ENCODE measurements at places on chromosomes 1 and 21.

DNA sequence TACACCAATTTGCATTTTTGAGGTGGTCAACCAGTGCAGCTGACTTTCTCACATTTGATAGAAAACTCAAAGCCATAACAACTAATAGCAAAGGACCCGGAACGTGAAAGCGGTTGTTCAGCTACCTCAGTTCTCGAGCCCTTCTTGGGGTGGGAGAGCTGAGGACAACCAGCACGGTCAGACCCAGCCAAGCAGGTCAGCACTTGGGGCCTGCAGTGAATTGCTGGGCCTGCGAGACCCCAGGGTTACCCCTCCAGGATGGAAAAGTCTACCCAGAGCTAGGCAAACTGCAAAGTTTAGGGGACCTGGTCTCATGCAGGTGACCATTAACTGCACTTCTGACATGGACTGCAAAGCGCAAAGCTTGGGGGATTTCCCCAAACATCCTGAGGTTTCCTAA, 23.8 kb upstream of the AJAP1 start:
- no peak for DNase-seq

- no peak for DNase-seq
Measured at GRCh38 chr1:1194723-1195122, 11.7 kb downstream of the TNFRSF18 start.

DNA sequence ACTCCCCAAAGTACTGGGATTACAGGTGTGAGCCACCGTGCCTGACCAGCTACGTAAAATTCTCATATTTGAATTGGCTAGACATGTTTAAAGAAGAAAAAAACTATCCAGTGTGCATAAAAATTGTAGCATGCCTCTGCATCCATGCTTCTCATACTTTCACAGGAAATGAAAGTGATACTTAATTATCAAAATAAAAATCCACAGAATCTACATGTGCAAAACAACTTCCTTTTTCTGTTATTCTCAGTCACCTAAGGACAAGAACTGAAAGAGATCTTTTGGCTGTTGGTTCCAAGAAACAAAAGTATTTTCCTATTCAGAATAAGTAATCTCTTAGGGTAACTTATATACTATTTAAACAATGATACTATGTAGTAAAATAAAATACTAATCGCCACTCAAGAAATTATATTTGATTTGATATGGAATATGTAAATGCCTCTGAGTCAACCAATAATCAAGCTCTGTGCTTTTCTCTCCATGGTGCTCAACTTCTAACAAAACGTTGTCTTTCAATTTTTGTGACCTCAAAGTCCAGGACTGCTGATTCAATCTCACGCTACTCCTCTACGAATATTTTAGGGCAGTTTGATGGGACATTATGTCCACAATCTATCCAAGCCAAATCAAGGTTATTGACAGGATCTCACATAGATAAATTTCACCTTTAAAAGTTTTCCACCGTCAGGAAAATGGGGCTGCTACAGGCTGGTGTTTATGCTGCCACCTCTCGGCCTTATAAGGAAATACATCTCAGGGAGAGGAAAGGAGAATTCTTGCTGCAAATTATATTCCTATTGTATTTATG, 102.7 kb downstream of the ZNF281 start:
- no peak for DNase-seq

GRCh38 chr1:38053416-38054091, 7.0 kb upstream of the POU3F1 start:
- no peak for DNase-seq

DNA sequence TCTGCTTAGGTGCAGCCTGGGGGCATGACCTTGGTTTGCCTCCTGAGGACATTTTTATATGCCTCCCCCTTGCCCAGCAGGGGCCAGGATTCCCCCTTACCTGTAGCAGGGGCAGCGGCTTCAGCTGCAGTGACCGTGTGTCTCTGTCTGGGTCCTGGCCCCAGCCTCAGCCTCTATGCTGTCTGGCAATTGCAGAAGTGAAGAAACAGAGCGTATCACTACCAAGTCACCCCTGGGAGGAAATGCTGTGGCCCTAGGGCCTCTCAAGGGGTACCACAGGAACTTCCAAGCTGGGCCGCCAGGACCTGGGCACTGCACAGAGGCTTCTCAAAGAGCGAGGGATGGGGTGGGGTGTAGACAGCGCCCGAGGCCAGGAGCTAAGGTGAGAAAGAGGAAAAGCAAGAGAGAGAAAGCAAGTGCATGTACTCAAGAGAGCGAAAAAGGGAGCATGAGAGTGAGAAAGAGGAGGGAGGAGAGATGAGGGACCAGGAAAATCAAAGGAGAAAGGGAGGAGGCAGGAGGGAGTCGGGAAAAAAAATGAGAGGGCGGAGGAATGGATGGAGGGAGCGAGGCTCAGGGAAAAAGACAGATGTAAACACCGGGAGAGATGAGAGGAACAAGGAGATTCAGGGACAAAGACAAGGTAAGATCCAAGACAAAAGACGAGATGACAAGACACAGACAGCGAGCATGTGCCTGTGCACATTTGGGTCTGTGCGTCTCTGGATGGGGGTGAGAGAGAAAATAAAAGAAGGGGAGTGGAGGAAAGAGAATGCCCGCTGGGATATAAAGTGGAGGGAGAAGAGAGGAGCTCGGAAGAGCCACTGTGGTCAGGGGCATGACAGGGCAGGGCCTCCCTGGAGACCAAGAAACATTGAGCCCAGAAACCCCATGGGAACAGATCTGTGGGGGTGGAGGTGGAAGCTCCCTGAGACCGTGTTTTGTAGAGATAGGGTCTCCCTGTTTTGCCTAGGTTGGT, at the start of gene PTAFR:
PTAFR (minus strand) TSS at position 199 of the 979 bp plus-strand sequence. CDS start 25,669 bp downstream, outside the sequence.
- DNase-seq, result no peak

GRCh38 chr1:21756393-21757089, 26.4 kb downstream of the USP48 start:
- no peak for DNase-seq

DNA sequence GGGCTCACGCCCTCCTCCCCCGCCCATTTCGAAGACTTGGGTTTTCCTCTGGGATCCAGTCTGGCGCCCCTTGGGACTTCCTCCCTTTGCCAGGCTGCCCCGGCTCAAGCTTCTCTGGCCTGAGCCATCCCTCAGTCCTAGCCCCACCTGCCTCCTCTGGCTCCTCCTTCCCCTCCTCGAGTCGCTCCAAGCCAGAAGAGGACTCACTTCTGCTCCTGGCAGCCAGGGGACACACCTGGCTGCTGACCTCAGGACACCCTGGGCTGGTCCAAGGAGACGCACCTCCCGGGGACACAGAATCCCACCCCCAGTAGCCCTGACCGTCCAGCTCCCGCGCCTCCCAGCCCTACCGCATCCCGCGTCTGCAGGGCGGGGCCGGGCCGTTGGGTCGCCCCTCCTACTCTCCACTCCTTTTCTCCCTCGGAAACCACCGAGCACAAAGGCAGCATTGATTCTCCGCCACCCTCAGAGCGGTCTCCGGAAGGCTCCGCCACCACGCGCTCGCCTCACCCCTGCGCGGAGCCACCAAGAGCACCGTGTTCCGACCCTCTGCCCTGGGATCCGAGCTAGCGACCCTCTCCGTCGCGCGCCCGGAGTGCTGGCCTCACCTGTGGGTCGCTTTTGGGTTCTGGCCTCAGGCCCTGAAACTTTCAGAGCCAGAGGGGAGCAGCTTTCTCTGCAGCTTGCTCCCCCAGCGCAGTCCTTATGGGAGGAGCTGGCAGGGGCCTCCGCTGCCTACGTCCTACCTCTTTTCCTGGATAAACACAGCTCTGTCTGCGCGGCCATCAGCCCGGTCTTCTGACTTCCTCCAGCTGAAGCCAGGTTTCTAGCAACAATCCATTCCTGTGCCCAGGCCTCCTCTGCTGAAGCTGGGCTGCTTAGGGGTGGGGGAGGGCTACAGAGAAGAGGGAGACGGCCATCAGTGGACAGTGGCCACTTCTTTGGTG, at the start of gene C2CD4D:
C2CD4D (minus strand) TSS at position 364 of the 947 bp plus-strand sequence. CDS start 831 bp downstream, outside the sequence.
- DNase-seq, result peak; percentile 60

- DNase-seq, result no peak
Measured at GRCh38 chr1:19206947-19207346, 3.1 kb downstream of the UBR4 start.

- DNase-seq, result no peak
Measured at GRCh38 chr1:21319447-21320407, 29.5 kb upstream of the ECE1 start.

- no peak for DNase-seq
Measured at GRCh38 chr1:16436946-16437474, at the start of gene SPATA21. SPATA21 (minus strand) TSS chr1:16437424; CDS start chr1:16431371, 6,053 bp downstream.

DNA sequence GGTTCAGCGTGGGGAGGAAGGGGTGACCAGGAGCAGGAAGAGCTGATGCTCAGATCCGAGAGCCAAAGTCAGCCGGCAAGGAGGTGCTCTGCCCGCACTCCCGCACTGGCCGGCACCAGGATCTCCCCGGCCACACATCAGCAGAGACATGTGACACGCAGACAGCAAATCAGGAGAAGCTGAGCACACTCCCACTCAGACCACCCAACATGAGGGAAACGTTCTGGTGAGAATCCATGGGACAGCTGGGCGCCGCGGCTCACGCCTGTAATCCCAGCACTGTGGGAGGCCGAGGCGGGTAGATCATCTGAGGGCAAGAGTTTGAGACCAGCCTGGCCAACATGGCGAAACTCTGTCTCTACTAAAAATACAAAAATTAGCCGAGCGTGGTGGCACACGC, 18.6 kb upstream of the PTTG1IP start:
- DNase-seq, result no peak

DNA sequence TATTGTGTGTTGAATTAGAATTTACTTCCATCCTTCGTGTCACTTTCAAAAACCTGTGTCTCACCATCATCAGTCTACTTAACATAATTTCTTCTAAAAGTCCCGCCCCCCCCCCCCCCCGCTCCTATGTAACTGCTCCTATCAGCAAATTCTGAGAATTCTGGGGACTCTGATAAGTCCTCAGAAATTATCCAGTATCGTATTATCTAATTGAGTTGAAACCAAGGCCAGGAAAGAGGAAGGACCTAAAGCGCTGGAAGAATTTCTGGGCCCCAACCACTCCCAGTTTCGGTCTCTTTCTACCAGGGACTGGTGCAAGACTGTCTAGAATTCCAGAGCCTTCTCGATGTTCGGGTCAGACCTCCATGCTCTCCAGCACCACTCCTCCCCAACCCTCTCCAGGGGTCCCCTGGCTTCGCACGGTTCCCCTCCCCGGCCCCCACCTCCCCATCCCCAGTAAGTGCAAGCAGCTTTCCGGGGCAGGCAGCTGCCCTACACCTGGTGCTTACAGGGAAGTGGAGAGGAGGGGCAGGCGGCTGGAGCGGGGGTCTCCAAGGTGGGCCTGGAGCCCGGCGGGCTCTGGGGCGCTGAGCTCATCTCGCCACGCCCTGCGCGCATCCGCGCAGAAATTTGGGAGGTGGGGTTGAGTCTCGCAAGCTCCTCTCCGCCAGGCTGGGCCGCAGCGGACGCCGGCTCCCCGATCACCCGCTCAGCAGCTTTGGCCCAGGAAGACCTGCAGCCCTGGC, 16.0 kb upstream of the ZNF496 start:
- no peak for DNase-seq

GRCh38 chr1:65650682-65651081, 142.0 kb upstream of the PDE4B start:
- DNase-seq, result no peak

DNA sequence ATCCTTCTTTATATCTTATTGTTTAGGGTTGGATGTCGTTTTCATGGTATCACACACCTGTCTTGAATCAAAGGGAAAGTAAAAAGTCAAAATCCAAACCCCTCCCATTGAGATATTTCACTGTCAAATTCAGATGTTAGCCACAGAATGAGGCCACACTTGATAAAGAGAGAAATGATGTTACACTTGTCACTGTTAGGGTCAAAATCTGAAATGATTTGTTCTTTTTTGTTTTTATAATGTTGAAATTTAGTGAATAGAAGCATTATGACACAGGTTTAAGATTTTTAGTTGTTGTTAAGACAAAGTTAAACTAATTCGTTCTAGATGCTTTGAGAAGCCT, 13.1 kb downstream of the NFIA start:
- DNase-seq, result no peak

- DNase-seq, result peak; percentile 51
Measured at GRCh38 chr1:41812051-41812450, 106.7 kb downstream of the HIVEP3 start.

GRCh38 chr1:162861101-162861500, at the start of gene CCDC190:
CCDC190 (minus strand) TSS chr1:162861175; CDS start chr1:162859646, 1,529 bp downstream.
- DNase-seq, result no peak

DNA sequence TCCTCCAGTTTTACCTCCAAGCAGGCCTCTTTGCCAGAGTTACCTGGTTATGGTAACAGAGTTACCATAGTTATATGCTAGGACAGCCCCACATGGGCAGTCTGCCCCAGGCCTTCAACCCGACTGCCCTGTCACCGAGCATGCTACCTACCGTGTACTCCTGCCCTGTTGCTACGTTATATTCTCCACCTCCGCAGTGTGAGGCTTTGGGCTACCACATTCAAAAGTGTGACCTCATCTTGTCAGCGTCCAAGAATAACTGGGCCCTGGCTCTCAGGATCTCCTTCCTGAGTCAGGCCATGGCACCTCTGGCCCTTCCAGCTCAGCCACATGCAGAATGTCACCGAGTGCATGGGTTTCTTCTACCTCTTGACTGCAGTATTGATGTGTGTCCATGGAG, 8.9 kb downstream of the MAPKAPK2 start:
- DNase-seq, result no peak

GRCh38 chr1:34131396-34132160, 33.5 kb downstream of the CSMD2 start:
- no peak for DNase-seq

DNA sequence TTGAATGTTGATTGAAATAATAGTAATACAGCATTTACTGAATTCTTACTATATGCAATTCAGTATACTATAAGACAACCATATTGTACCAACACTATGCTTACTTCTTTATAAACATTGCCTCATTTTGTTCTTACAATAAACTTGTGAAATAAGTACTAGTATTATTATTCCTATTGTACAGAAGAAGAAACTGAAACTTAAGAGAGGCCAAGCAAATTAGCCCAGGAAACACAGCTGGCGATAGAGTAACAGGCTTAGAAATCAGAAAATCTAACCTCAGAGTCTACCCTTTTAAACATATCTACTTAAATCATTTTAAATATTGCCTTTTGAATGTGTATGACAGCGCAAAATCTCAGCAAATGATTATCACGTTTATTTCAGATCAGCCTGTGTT, 41.7 kb downstream of the FASLG start:
- no peak for DNase-seq

DNA sequence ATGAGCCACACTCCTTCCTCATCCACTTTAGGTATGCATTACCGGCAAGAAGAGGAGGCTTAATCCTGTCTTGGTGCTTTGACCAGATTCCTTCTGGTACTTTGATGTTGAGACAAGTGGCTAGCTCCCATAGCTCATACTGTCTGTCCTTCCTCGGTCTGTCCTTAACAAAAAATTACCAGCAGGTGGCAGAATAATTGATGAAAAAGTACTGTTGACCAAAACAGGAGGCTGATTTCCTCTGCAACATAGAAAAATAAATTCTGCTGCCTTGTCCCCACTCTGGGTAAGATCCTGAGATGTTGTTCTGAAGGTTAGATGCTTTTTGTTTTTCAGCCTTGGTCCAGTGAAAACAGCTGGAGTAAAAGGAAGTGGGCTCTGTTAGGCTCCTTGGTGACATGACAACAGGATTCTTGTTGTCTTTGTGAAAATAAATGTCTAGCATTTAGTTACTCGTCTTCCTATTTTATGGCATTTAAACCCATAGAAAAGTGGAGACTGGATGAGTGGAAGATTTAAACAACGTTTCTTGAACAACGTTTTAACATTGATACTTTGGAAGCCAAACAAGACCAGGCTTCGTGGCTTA, 11.2 kb upstream of the HJV start:
- DNase-seq, result no peak

Measured in activated gamma-delta T cell treated with Interleukin-2 at 50 U/mL for 16 hours (primary cell).